ENCODE measurements at places on chromosomes 5 and 9.

- no peak for DNase-seq
Measured at GRCh38 chr9:14289916-14290315, 24.0 kb downstream of the NFIB start.

DNA sequence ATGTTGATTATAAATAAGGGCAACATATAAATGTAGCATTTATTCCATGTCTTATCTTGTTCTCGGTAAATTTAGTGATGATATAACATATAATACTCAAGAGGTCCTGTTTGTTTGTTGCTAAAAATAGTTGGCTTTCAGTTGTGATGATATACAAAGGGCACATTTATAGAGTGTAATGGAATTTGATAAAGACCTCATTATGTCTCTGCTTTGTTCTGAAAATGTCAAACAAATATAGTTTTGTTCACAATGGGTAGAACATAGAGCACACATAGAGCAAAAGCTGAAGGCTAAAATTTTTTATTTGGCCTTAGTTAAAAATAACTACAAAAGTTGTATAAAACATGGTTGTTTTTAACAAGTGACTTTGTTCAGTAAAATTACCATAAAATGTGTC lies 477.1 kb upstream of the SMC2 start:
- no peak for DNase-seq

DNA sequence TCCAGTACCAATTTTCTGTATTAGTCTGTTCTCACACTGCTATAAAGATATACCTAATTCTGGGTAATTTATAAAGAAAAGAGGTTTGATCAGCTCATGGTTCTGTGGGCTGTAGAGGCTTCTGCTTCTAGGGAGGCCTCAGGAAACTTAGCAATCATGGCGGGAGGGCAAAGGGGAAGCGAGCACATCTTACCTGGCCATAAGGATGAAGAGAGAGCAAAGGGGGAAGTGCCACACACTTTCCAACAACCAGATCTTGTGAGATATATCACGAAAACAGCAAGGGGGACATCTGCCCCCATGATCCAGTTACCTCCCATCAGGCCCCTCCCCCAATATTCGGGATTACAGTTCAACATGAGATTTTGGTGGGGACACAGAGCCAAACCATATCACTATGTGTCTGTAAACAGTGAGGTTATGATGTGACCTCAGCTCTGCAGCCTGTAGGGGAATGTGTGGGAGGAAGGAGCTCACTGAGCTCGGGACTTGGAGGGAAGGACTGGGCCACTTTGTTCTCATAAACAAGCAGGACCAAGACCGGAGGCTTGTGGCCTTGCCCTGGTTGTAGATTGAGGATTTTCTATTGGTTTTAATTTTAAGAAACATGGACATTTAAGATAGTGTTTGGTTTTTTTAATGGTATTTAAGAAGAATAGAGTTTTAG lies 85.2 kb downstream of the EHMT1 start:
- no peak for DNase-seq

GRCh38 chr9:114954956-114955582 lies 24.7 kb upstream of the TNFSF8 start:
- no peak for DNase-seq
